ENCODE measurements at places on chromosomes 1 and 21. TPM values are rescaled to one million over a fixed set of nuclear protein-coding genes. Genes with fewer than 3 reads are reported as not detected.

The ARV1 gene
- total RNA-seq, result 26.3 TPM

The CDA gene
- not detected for total RNA-seq

The OLFML2B gene
- total RNA-seq, result 1.8 TPM

The TRPM2 gene
- 9.2 TPM for total RNA-seq

The PGBD5 gene
- 12.2 TPM for total RNA-seq

The SYT6 gene
- 19.1 TPM for total RNA-seq

The OR11L1 gene
- not detected for total RNA-seq

The HES2 gene
- not detected for total RNA-seq

The MRPS21 gene
- 61.6 TPM for total RNA-seq

The TARDBP gene
- total RNA-seq, result 105 TPM

The SYF2 gene
- total RNA-seq, result 36.9 TPM

The NPL gene
- 12.5 TPM for total RNA-seq

The TESK2 gene
- total RNA-seq, result 0.92 TPM

The PROK1 gene
- total RNA-seq, result not detected

The IBA57 gene
- total RNA-seq, result 5.5 TPM

Measured in diencephalon (tissue), 1 donor.